Progenitor cell of endocrine pancreas (in vitro differentiated cells): ENCODE measurements at places on chromosomes 1 and 21.

- H3K27ac ChIP-seq: no peak overlapping the region
- DNase-seq: no peak
- no peak overlapping the region for H3K4me3 ChIP-seq
These were observed 16.2 kb downstream of the SYNC start for GRCh38 chr1:32686387-32686786.

DNA sequence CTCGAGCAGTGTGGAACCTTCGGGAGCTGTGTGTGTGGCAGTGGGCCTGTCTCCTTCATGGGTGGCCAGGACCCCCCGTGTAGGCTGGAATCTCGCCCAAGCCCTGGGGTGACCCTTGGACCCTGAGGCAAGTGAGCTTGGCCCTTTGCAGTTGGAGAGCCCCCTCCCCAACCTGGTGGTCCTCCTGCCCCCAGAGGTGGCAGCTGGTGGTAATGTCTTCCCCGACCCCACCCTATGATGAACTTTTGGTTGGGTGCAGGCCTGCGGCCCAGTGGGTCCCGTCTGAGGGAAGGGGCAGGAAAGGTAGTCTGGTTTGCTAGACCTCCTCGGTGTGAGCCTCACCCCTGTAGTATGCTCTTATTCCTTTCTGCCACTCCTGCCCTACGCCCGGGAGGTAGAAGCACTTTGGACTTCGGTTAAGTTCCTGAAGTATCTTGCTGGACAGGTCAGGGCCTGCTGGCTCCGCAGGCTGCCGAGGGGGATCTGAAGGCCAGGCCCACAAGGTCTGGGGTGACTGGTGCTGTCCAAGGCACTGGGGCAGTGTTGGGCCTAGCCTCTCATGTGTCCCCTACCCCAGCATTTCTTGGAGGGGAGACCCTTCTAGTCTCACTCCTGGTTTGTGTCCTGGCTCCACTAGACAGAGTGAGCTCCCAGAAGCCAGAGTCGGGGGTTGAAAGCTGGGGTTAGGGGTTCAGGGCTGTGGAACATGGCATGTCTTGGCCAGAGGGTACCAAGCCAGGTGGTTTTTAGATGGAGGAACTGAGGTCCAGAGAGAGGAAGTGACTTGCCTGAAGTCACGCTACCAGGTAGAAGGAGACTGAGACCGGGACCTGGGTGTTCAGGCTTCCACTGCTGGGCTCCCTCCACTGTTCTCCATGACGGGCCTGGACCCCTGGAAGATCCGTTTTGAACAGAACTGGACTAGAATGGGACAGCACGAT lies 1.8 kb downstream of the ZNF362 start:
- H3K36me3 ChIP-seq: peaks cover 5% of the 10 kb centered on the region
- H3K27me3 ChIP-seq: peaks cover under 1% of the 10 kb centered on the region
- H3K4me3 ChIP-seq: peak overlapping the region; percentile 99

DNA sequence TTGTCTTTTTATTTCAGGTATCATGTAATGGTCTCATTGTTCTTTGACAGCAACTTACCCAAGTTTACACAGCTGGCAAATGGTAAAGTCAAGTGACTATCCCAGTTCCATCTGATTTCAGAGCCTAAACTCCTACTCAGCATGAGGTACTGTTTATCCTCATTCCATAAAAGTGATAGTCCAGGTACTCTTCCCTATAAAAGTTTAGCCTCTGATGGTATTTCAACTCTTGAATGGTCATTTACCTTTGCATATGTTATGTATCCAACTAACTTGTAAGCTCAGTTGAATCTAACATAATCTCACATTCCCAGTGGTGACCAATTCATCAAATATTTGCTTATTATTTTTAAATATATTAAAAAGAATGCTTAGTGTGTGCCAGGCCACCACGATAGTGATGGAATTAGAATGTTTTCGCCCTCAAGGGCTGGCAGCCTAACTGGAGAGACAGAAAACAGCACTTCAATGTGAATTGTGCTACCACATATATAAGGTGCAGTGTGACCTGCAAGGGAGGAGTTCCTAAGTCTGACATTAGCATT lies 307.1 kb downstream of the CTH start:
- H3K27ac ChIP-seq: no peak overlapping the region
- H3K4me3 ChIP-seq: no peak overlapping the region
- no peak for DNase-seq

DNA sequence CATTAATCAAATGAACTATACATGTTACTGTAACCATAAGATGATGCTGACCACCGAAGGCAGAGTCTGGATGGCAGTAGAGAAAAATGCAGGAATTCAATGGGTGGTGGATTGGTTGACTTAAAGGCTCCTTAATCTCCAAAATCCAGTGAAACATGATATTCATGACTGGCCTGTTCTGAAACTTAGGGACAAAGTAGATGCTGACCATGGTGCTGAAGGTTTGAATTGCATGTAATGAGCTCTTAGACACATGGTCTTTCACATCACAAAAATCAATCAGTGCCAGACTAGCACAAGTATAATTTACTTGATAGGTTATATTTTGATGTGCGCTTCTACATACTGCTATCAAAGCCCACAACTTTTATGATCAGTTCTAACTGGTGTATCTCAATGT lies 30.9 kb upstream of the NTMT2 start:
- no peak for DNase-seq
- H3K4me1 ChIP-seq: no peaks in the 10 kb centered on the region
- H3K27ac ChIP-seq: no peak overlapping the region
- H3K36me3 ChIP-seq: peaks cover 1% of the 10 kb centered on the region

DNA sequence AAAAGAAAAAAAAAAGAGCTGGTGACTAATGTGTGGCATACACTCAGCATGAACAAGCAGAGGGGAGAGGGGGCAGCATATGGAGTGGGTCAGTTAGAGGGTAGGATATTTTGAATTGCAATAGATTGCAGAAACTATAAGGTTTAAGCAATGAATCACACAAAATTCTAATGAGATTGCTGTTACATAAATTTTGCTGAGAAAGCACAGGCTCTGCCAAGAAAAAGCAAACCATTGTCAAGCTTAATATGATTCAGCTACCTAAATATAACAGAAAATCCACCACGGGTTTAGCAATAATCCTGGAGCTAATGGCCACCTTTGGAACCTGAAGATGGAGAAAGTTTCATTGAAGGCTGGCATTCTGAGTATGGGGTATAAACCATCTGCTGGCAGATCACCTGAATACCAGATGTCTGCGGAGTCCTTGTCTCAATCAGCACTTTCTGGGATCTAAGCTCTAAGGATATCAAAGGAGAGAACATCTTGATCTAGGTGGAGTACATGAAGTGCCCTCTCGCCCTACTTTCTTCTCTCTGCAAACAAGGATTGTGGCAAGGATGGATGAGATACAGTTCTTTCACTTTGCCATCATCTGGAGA lies 30.3 kb upstream of the ANGPTL7 start:
- no peak overlapping the region for H3K27ac ChIP-seq
- peaks cover 27% of the 10 kb centered on the region for H3K36me3 ChIP-seq
- no peaks in the 10 kb centered on the region for H3K4me1 ChIP-seq
- no peaks in the 10 kb centered on the region for H3K27me3 ChIP-seq

GRCh38 chr1:97334454-97334853 lies 586.4 kb downstream of the DPYD start:
- no peaks in the 10 kb centered on the region for H3K4me1 ChIP-seq
- no peaks in the 10 kb centered on the region for H3K27me3 ChIP-seq
- H3K27ac ChIP-seq: no peak overlapping the region
- no peaks in the 10 kb centered on the region for H3K36me3 ChIP-seq
- H3K4me3 ChIP-seq: no peak overlapping the region

GRCh38 chr1:212157252-212157651 lies 121.7 kb downstream of the DTL start:
- no peak overlapping the region for H3K4me3 ChIP-seq
- H3K27ac ChIP-seq: no peak overlapping the region
- no peaks in the 10 kb centered on the region for H3K4me1 ChIP-seq
- no peaks in the 10 kb centered on the region for H3K36me3 ChIP-seq
- DNase-seq: no peak

DNA sequence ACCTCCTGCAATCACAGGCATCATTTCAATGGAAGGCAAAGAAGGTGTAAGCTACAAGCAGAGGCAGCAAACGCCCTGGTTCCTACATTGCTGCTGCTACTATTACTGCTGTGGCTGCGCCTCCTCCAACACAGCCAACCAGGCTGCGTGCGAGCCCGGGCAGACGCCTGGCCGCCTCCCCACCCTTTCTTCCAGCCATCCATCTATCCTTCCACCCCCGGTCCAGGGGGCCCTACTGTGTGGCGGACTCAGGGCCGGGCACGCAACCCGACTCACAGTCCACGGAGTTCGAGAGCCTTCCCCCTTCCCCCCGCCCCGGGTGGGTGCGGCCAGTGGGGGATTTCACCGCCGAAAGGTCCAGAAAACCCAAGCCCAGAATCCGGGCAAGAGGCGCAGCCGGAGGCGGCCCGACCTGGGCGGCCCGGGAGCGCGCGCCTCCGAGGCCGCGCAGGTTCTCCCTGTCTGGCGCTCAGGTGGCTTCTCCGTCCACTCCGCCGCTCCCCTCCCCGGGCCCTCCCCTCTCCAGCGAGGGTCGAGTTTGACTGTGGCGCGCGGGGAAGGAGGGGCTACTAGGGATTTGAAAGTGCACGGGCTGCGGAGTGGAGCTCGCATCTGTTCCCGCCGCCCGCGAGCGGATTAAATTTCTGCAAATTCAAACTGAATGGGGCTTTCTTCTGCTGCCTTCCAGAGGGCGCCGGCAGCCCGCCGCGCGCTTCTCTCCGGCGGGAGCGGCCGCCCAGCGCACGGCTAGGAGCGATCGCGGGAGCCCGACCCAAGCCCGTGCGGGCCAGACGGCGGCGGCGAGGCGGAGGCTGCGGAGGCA lies at the start of gene HUNK:
Gene HUNK, plus strand, starts transcription at position 569 of the 823 bp plus-strand sequence. CDS start 655 bp downstream, outside the sequence.
- H3K27me3 ChIP-seq: peaks cover 10% of the 10 kb centered on the region
- peak within 1 kb of the TSS; percentile 87 for H3K4me3 ChIP-seq
- peak; percentile 80 for DNase-seq
- peak within 1 kb of the TSS; percentile 98 for H3K27ac ChIP-seq
- peaks cover 2% of the 10 kb centered on the region for H3K36me3 ChIP-seq

- no peaks in the 10 kb centered on the region for H3K4me1 ChIP-seq
- H3K4me3 ChIP-seq: no peak overlapping the region
- DNase-seq: no peak
These were observed 24.3 kb upstream of the ENO1 start for GRCh38 chr1:8902765-8903164.

DNA sequence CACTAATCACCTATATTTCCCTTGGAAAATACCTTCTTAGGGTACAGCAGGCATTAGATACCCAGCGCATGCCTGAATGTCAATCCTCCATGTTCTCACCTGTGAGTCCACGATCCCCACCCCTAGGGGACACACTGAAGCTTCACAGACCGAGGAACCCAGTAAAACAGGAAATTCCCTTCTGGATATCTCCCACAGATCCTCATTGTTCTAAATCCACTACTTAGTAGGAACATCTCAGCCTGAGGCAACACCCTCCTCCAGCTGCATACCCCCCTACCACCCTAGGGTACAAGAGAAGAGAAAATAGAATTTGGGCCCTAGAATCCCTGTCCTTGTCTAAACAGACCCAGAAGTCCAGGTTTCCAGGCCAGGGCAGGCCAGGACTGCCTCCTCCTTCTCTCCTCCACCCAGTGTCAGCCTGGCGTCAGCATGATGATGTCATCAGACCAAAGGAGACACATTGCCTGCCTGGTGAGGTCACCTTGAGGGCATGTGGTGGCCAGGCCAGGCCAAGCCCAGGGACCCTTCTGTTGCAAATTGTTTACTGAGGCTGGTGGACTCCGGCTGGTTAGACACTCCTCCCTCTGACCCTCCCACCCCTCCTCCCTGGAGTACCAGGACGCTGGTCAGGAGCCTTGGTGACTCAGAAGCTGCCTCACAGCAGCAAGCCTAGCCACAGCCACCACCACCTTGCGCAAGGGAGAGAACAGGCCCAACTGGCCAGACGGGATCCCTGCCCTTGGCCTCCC lies 6.2 kb downstream of the NECTIN4 start:
- no peak overlapping the region for H3K4me3 ChIP-seq
- DNase-seq: peak; percentile 52
- no peaks in the 10 kb centered on the region for H3K36me3 ChIP-seq
- H3K4me1 ChIP-seq: peaks cover 31% of the 10 kb centered on the region
- peak overlapping the region; percentile 98 for H3K27ac ChIP-seq

DNA sequence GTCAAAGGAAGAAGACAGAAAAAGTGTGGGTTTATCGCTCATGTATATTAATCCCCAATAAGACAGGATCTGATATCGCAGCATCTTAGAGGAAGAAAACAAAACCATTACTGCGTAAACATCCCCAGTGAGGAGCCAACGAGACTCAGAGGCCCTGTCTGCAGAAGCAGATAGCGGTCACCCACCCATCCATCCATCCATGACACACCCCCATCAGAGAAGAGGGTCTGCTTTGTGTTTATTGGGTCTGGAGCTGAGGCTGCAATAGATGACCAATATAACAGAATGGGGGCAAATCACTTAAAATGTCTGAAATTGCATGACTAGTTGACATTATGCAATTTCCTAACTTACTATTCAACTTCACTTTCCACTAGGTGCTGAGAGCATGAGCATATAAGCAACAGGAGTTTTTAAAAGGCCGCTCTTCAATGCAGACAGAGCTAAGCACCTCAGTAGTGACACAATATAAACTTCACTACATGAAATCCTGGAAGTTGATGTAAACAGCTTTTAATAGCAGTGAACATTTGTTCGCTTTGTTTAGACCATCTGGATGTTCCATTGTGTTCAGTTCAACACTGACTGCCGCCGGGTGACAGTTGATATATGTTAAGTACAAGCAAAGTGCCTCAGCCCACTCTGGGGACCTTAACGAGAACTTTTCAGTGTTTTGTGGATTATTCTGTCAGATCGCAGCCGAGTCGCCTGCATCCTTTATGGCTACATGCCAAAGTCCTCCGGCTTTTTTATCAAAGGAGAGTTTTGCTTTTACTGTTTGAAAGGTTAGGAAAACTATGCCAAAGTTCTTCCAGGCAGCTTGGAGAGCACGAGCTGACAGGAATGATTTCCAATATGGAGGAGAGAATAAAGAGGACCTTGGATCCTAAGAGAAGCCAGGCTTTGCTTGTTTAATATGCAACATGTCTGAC lies 167.5 kb downstream of the ZNF281 start:
- no peak for DNase-seq
- H3K27me3 ChIP-seq: no peaks in the 10 kb centered on the region
- H3K36me3 ChIP-seq: no peaks in the 10 kb centered on the region
- H3K4me1 ChIP-seq: peaks cover 8% of the 10 kb centered on the region
- no peak overlapping the region for H3K27ac ChIP-seq
- no peak overlapping the region for H3K4me3 ChIP-seq

GRCh38 chr1:147243228-147243685 lies 773 bp downstream of the CHD1L start:
- peak overlapping the region; percentile 81 for H3K27ac ChIP-seq
- peaks cover 64% of the 10 kb centered on the region for H3K4me1 ChIP-seq
- peak overlapping the region; percentile 87 for H3K4me3 ChIP-seq
- no peak for DNase-seq
- H3K27me3 ChIP-seq: no peaks in the 10 kb centered on the region

DNA sequence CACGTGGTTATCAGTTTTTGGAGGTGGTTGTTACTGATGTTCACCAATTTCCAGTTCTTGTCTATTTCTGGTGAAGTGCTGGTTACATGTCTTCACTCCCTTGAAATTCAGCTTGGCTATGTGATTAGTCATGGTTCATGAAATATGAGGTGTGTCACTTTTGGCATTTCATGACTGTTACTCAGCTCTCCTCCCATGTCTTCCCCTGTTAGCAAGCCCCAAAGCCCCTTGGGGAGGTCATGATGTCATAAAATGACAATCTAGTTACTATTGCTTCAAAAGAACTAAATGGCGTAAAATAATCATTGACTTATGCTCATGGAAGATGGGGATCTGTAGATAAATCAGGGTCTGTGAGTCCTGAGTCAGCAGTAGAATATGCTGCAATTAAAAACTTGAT lies 425.1 kb downstream of the SETD4 start:
- no peak overlapping the region for H3K27ac ChIP-seq
- peaks cover 69% of the 10 kb centered on the region for H3K27me3 ChIP-seq
- H3K36me3 ChIP-seq: no peaks in the 10 kb centered on the region
- no peak for DNase-seq

- H3K27me3 ChIP-seq: no peaks in the 10 kb centered on the region
- H3K4me3 ChIP-seq: no peak overlapping the region
- peaks cover 36% of the 10 kb centered on the region for H3K36me3 ChIP-seq
- H3K27ac ChIP-seq: peak overlapping the region; percentile 13
- DNase-seq: no peak
These were observed 13.2 kb upstream of the MTMR11 start for GRCh38 chr1:149949911-149950310.
